Body of pancreas (tissue), 4 donors: ENCODE measurements at places on chromosomes 12 and 14.

GRCh38 chr12:8709124-8709830 lies 11.5 kb downstream of the RIMKLB start:
- no peak for DNase-seq

- DNase-seq: no peak
Measured at GRCh38 chr12:19236656-19237055, 107.1 kb downstream of the PLEKHA5 start.

DNA sequence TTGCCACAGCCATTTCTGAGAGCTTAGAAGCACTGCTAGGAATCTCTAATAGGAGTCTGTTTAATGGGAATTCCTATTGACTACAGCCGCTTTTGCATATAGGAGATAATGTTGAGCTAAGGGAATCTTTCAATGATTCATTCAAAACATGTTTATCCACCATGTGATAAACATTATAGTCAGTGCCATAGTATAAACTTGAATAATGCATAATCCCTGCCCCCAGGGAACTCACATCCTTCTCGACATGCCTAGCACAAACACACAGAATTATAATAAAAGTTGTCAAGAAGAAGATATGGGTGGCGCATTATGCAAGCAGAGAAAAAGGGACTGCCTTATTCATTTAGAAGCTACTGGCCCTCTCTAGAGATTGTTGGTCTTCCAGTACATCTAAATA lies 248.0 kb downstream of the DAD1 start:
- no peak for DNase-seq

- no peak for DNase-seq
Measured at GRCh38 chr12:45668641-45669040, 60.9 kb upstream of the ARID2 start.

DNA sequence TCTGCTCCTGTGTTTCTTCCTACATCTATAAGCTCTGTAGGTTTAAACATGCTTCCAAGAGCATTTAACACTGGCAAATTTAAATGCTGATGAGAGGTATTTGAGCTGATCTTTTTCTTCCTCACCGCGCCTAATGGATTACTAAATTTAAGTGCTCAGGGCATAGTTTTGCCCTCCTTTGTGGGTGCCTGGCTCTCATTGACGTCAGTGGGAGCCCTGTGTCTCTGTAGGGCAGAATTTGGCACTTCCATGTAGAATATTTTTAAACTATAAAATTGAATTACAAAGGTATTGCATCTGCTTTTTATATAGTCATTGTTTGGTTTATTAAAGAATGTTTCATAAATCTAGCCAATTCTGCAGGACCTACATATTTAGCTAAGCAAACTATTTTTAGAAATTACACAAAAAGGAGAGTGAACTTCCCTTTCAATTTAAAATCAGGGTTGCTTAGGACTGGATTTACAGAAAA lies 444.8 kb downstream of the AEBP2 start:
- DNase-seq: no peak

- no peak for DNase-seq
Measured at GRCh38 chr12:4979737-4980136, 63.9 kb upstream of the KCNA5 start.

- no peak for DNase-seq
Measured at GRCh38 chr14:99459481-99460100, 21.1 kb downstream of the SETD3 start.

- no peak for DNase-seq
Measured at GRCh38 chr12:13595536-13596443, 385.6 kb downstream of the GRIN2B start.

- no peak for DNase-seq
Measured at GRCh38 chr14:90109858-90110257, 48.1 kb downstream of the KCNK13 start.

DNA sequence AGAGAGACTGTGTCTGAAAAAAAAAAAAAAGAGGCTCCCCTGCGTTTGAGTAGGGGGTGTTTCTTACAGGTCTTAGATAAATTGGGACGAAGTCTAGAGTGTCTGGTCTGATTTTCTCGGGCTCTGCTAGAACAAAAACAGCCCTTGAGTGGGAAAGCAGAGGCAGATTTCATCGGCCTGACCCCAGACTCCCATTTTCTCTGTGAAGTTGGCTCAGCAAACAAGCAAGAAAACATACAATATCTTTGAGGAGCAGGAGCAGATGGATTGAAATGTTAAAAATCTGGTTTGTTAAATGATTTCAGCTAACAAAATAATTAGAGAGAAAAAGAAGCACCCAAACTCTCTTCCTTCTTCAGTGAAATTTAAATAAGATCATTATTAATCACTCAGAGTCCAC lies 44.1 kb downstream of the DERA start:
- no peak for DNase-seq

DNA sequence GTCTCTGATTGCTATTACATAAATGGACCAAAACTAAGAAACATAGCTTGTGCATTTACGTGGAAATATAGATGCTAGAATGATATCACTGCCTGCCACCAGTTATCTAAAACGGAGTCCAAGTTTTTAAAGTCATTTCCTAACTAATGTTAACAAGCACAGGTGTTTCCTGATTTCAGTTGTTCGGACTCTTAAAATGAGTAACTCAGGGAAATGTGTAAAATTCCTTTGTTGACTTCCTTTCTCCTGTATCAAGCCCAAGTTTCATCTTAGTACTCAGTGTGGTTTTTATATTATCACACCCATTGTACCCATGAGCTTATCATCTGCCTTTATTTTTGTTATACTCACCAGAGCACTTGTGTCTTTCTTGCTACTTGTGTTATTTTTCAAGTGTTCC lies 13.2 kb upstream of the PRKCH start:
- DNase-seq: no peak

DNA sequence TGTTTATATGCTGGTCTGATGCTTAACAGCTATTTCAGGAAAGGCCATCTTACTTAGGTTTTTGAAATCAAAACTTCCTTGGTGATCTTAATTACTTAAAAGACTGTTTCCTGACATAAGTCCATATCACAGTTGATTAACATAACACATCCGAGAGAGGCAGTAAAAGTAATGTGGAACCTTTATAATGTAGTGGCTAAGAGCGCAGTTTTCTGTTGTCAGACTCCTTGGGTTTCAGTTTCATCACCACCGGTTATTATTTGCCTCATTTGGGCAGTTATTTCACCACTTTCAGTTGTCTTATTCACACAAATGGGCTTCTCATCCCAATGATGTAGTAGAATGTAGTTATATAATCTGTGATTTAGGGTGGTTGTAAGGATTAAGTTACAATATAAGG lies 30.9 kb downstream of the TBC1D15 start:
- no peak for DNase-seq

- peak; percentile 82 for DNase-seq
Measured at GRCh38 chr12:6375269-6376078, at the start of gene SCNN1A. SCNN1A (minus strand) TSS chr12:6375563; CDS start chr12:6374783, 780 bp downstream.

- no peak for DNase-seq
Measured at GRCh38 chr12:131547555-131547954, 163.3 kb upstream of the SFSWAP start.

- no peak for DNase-seq
Measured at GRCh38 chr12:27822076-27822712, 42.2 kb upstream of the MANSC4 start.
